ENCODE measurements at places on chromosomes 5 and 9.

DNA sequence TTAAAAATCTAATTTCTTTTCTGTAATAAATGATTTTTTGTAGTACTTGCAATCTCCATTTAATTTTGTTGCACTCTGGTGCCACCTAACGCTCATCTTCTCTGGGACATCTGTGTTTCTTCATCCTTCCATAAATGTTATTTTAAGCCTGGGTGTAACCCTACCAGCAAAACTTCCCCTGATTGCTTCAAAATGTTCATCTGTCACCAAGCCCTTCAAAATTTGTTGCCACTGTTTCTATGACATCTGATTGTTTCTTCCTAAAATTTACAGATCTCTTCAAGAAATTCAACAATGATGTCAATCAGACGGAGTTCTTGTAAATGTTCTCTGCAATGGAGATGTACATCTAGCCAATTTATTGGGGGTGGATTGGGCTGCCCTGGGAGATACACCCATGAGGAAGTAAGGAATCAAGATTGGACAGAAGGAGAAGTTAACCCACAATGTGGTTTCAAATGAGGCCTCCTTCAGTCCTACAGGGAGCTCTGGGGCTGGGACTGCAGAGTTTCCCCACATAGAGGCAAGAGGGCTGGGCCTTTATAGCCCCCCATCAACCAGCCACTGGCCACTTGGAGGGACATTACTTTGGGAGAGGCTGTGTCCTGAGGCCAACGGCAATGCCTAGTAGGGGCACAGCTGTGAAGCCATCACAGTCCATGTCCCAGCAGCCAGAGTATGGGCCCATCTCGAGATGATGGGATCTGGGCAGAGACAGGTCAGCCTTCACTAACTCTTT, 23.3 kb downstream of the MCTP1 start:
- peak; percentile 72 for DNase-seq

DNA sequence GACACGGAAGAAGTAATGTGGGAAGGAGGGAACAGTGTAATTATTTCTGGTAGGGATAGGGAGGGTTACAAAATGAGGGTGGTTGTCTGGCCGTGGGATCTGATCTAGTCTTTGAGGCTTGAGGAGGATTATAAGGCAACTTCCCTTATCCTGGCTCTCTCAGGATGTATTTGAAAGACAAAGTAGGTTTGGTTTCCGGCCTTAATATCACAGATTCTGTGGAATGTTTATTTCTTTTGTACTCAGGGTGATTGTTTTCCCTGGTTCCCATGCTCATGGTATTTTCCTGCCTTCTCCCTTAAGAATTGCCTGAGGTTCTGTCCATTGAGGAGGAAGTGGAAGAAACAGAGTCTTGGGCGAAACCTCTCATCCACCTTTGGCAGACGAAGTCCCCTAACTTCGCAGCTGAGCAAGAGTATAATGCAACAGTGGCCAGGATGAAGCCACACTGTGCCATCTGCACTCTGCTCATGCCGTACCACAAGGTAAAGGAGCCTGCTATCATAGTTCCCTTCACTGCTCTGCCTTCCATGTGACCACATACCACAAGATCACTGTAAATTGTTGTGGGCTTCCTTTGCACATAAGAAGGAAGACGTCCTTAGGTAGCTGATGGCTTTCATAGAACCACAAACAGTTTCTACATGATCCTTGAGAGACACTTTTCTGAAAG, 253.8 kb downstream of the KDM4C start:
- DNase-seq = peak; percentile 63

DNA sequence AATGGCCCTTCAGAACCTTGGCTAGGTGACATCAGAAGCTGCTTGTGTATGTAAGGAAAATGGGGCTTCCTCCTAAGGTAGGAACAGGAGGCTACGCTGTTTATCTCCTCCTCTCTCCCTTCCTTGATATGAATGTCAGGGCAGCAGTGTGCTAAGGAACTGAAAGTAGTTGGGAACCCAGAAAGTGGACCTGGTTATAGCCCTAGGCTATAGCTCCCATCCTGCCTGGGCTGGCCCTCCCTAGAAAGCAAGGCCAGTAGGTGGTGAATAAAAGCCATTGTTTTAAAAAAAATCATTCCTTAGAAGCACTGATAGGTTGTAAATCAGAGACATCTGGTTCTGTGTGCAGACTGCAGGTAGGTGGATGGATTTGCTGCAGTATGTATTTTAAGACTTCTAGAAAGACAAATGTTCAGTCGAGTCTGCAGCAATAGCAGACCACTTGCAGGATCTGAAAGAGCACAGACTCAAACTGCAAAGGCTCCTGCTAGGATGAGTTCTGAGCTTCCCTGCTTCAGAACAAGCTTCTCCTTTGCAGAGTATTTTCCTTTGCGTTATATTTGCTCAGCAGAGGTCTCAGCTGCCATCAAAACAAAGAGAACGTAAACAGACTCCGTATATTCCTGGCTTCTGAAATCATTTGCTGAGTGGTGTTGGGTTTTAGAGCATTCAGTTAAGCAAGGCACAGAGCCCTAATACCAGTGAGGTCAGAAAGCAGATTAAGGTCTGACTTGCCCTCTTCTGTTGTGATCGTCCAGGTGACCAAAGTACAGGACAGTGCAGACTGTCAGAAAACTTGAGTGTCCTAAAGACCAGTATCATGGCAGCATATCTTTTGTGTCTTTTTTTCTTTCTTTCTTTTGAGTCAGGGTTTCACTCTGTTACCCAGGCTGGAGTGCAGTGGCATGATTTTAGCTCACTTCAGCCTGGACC, 20.1 kb upstream of the CFAP157 start:
- no peak for DNase-seq

DNA sequence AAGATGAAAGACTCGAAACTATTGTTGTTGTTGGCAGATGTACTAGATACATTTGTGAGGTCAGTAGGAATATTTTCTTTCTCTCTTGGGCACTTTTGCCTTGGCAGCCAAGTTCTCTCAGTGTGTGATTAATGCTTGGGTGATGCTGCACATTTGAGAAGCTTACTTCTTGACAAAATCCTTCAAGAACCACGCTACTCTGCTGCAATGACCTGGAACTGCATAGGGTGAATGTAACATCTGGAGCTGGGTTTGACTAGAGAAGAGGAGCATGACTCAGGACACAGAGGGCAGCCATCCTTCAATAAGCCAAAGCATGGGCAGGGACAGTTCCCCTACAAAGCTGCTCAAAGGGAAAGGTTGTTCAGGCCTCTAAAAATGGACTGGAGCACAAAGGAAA, 75.5 kb upstream of the PUM3 start:
- no peak for DNase-seq

Measured in endothelial cell of umbilical vein (primary cell).